ENCODE measurements at places on chromosomes 3 and 15. TPM values are rescaled to one million over a fixed set of nuclear protein-coding genes. Genes with fewer than 3 reads are reported as not detected.

DNA sequence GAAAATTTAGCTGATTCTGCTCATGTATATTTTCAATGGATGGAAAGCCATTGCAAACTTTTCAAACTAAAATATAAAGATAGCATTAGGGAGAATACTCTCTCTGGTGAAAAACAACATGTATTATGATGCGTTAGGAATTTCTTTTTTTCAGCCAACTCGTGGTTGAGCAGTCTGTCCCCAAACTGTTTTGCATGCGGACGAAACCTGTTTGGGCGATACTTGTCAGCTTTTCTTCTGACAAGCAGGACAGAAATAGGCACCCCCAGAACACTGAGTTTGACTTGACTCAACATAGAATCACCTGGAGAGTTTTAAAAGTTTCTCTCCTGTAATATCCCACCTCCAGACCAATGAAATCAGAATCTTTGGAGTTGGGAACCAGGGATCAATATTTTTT, 417.5 kb upstream of the TPRG1 start:
- no peak for DNase-seq

GRCh38 chr15:83472151-83472550, 25.0 kb downstream of the SH3GL3 start:
- no peak for DNase-seq

- no peak for DNase-seq
Measured at GRCh38 chr15:39781967-39782302, 706 bp downstream of the FSIP1 start.

- DNase-seq: no peak
Measured at GRCh38 chr15:45469027-45469426, 53.5 kb downstream of the SLC30A4 start.

DNA sequence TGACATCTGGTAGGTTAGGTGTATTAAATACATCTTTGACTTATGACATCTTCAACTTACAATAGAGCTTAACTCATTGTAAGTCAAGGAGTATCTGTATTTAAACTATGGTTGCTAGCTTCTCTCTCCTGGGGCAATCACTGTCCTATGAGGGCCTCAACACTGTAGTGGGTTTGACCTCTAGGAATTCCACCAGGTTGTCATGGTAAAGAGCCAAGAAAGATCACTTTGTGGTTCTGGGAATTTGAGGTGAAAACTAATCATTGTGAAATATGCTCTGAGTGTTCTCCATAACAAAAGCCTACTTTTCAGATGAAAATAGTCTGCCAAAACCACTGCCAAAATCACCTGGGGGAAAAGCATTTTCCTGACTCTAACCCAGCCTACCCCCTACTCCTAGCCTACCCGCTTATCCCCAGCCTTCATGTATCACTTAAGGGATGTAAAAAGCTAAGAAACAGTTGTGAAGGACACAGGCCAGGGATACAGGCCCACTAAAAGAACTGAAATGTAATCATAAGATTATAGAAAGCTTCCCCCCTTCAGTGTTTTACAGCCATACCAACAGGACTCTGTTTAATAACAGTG, 723.8 kb downstream of the MECOM start:
- no peak for DNase-seq

- DNase-seq: no peak
Measured at GRCh38 chr3:55157731-55158130, 229.9 kb upstream of the LRTM1 start.

DNA sequence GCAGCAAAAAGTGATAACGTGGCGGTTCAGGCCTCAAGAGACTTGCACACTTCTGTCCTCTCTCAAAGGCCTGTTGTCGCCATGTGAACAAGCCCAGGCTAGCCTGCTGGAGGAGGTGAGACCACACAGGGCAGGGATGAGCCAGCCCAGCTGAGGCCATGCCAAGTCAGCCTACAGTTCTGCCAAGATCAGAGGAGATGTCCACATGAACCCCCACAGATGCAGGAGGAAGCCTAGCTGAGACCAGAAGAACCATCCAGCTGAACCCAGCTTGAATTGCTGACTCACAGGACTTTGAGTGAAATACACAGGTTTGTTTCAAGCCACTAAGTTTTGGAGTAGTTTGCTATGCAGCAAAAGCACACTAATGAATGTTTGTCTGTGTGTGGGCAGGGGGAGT, 50.3 kb upstream of the SEC13 start:
- DNase-seq: no peak

DNA sequence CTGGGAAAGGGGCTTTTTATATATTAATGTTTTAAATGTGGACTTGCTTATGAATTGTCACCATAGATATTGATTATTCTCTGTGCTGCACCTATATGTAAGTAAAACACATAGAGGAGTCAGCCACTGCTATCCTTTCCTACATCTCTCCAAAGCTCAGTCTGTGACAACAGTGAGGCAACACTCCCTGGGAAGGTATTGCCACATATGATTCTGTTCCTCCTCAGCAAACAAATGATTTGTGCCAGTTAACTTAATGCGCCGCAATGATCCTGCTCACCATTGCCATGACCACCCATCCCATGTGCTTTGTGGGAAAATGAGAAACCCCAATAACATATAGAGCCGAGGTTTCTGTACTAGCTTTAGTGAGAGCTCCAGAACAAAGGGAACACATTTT, 75.1 kb upstream of the FBN1 start:
- no peak for DNase-seq

- no peak for DNase-seq
Measured at GRCh38 chr3:29773481-29773880, 492.6 kb downstream of the RBMS3 start.

GRCh38 chr3:131218196-131218595, 163.4 kb upstream of the NUDT16 start:
- DNase-seq: no peak

- DNase-seq: no peak
Measured at GRCh38 chr3:128398586-128398985, 68.1 kb downstream of the DNAJB8 start.

DNA sequence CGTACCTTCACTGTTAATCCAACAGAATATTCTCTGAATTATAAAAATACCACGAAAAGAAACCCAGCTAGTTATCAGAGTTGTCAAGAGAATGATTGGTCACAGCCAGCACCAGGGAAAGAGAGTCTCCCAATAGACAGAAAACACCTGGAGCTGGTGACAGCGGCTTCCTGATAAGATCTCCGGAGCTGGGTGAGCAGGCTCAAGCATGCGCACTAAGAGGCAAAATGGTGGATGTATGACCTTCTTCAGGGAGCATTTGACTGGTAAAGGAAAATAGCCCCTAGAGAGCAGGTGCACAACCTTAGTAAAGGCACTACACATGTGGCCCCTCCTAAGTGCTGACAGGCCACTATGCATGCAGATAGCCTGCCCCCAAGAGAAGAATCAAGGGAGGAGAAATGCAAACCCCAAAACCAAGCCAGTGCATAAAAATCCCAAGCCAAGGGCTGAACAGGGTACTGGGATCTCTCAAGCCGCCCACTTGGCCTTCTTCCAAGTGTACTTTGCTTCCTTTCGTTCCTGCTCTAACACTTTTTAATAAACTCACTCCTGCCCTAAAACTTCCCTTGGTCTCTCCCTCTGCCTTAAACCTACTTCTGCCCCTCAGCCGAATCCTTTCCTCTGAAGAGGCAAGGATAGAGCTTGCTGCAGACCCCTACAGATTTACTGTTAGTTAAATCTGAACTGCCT, 93.2 kb downstream of the UACA start:
- no peak for DNase-seq

GRCh38 chr3:70273492-70273891, 38.9 kb downstream of the MDFIC2 start:
- DNase-seq: no peak

- DNase-seq: no peak
Measured at GRCh38 chr15:94314639-94315038, 83.3 kb downstream of the MCTP2 start.

- no peak for DNase-seq
Measured at GRCh38 chr3:156742401-156742800, 68.0 kb downstream of the TIPARP start.

DNA sequence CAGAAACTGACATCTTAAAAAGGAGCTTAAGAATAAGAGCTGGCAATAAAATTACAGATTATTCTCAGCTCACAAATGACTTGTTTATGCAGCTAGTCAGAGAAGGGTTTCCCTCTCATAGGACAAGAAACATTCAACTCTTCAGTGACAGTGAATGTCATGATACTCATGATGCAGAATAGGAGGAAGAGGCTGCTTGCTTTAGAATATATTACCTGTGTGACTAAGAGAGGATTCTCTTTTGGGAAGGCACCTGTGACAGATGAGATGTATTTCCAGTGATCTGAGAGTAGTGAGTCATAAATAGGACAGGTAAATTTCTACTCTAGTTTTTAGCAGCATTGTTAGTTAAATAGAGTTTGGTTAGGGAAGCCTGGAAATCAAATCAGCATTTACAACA, 39.9 kb downstream of the RASA2 start:
- DNase-seq: no peak

- DNase-seq: no peak
Measured at GRCh38 chr3:125136515-125136914, 76.0 kb downstream of the SLC12A8 start.

GRCh38 chr15:88992216-88992615, 79.0 kb upstream of the MFGE8 start:
- DNase-seq: no peak

- DNase-seq: no peak
Measured at GRCh38 chr3:14588425-14589112, 48.4 kb upstream of the GRIP2 start.

DNA sequence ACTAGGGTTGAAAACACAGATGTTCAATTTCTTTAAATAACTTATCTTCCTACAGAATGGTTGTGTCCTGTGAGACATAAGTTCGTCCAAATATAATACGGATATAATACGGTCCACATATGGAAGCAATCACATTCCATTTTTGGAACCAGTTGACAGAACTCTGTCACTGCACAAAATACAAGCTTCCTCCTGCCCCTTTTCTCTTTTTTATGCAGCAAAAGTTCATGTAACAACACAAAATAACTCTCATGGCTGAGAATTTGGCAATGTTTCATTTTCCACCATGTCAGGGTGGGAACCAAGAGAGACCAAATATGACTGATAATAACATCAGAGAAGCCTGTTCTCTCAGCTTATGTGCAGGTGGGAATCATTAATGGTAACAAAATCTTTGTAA, 158.1 kb upstream of the ZNF385D start:
- no peak for DNase-seq

GRCh38 chr3:114446600-114446999, 152.8 kb downstream of the TIGIT start:
- DNase-seq: no peak

DNA sequence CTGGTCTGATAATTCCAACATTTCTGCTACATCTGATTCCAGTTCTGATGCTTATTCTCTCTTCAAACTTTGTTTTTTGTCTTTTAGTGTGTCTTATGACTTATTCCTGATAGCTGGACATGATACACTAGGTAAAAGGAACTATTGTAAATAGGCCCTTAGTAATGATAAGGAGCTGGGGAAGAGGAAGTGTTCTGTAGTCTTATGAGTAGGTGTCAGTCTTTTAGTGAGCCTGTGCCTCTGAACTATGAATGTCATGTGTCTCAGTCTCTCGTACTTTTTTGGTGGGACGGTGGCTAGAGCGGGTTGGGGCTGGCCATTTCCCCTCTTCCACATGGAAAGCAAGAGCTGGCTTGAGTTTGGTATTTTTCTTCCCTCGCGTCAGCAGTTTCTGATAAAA, 41.2 kb downstream of the PCCB start:
- DNase-seq: no peak

- no peak for DNase-seq
Measured at GRCh38 chr3:190261015-190261414, 61.2 kb downstream of the CLDN1 start.

- no peak for DNase-seq
Measured at GRCh38 chr3:25581335-25581734, 83.4 kb downstream of the TOP2B start.

DNA sequence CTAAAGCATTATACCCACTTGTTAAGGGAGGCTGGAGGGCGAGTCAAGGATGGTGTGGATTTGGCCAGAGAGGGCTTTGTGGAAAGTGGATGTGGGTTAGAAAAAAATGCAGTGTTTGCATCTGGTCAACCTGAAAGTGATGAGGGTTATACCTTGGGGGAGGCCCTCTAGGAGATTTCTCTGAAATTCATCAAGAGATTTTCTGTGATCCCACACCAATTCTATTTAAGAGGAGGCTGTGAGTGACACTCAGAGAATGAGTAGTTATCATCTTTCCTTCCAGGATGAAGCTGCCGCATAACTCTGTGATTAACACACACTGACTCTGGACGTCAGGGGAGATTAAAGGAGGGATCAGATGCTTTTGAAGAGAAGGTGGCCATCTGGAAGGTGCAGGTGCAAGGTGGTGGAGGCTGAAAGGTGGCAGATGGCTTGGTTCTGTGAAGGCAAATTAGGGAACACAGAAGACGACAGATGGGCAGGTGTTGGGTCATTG, 54.8 kb downstream of the ANAPC13 start:
- DNase-seq: no peak

GRCh38 chr3:121970047-121970446, 52.0 kb downstream of the ILDR1 start:
- no peak for DNase-seq

GRCh38 chr15:66715181-66715624, 13.2 kb downstream of the SMAD6 start:
- DNase-seq: no peak

- no peak for DNase-seq
Measured at GRCh38 chr3:57810048-57810447, 53.9 kb downstream of the SLMAP start.

GRCh38 chr15:55796321-55796965, 53.5 kb upstream of the PRTG start:
- DNase-seq: no peak

GRCh38 chr3:134769287-134769868, 25.7 kb upstream of the EPHB1 start:
- DNase-seq: no peak

DNA sequence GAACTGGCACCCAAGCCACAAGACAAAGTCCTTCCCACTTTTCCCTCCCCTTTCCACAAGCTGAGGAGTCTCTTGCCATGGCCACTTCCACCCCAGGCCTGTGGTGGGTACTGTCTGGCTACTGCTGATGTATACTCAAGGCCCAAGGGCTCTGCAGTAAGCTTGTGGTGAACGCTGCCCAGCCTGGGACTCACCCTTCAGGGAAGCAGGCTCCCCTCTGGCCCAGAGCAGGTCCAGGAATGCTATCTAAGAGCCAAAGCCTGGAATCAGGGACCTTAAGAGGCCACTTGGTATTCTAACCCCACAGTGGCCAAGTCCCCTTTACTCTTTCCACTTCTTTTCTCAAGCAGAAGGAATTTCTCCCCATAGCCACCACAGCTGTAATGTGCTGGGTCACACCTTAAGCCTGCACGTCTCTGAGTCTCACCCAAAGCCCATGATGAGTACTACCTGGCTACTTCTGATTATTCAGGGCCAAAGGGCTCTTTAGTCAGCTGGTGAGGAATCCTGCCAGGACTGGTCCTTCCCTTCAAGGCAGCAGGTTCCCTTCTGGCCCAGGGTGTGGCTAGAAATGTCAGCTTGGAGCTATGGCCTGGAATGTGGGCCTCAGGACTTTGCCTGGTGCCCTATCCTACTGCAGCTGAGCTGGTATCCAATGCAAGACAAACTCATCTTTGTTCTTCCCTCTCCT, 4.0 kb downstream of the PATL2 start:
- no peak for DNase-seq

GRCh38 chr15:79922512-79923078, 25.8 kb upstream of the MTHFS start:
- DNase-seq: no peak

The NAALADL2 gene
- 1.1 TPM for polyA plus RNA-seq

The GOLGA8J gene
- polyA plus RNA-seq: not detected

The KNSTRN gene
- 18.7 TPM for polyA plus RNA-seq

The GNAT1 gene
- polyA plus RNA-seq: not detected

The GHRL gene
- not detected for polyA plus RNA-seq

The FBXO40 gene
- 14.1 TPM for polyA plus RNA-seq

The TMEM207 gene
- not detected for polyA plus RNA-seq

The CCDC39 gene
- polyA plus RNA-seq: 0.12 TPM

The RAB7A gene
- 206 TPM for polyA plus RNA-seq

The TRPC1 gene
- polyA plus RNA-seq: 0.53 TPM
